Esophagus squamous epithelium (tissue), 5 donors: ENCODE measurements at places on chromosomes 11 and 22.

DNA sequence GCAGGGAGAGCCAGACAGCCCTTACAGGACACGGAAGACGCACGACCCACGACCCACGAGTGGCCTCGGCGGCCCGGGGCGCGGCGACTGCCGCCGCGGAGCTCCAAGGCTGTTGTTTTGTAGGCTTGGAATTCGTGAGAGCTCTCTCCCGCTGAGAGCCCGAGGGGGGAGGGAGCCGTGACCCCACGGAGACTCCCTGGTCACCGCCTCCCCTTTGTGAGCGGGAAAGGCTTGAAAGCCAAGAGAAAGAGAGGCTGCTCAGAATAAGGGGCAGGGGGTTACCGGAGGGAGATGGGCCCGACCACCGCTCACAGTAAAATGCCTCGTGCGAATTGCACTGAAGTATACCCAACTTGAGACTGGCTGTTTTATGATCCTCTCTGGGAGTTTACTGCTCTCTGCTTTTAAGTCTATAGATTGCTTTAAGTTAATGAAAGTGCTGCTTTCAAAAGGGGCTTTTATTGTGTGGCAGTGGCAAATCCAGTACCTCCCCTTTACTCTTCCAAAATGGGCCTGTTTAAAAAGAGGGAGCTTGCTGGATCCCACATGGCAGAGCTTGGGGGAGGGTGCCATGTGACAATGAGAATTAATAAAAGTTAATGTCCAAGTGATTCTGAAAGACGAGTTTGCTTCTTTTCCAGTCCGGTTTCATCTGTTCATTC, 2.9 kb downstream of the PKNOX2 start:
- DNase-seq, result no peak

- DNase-seq, result no peak
Observed at GRCh38 chr11:83464160-83464944, 178.2 kb upstream of the CCDC90B start.

- DNase-seq, result no peak
Observed at GRCh38 chr11:118886681-118887111, 3.0 kb downstream of the CXCR5 start.

DNA sequence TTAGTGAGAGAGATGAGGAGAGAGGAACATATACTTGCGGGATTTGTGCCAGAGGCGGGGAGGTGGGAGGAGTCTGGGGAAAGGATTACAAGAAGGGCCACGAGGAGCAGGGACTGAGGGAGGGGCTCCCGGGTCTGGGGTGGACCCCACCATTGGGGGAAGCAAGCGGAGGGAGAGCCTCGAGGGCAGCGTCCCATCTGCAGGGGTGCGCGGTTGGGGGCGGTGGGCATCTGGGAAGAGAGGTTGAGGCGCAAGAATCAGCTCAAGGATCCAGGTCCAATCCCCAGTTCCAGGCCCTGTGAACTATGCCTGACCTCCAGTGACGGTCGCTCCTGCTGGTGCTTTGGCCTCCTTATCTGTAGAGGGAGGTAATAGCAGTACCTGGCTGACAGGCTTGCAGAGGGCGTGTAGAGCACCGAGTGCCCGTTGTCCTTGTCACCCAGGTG, 38.0 kb downstream of the ADAMTS15 start:
- DNase-seq, result no peak

- no peak for DNase-seq
Observed at GRCh38 chr22:22418163-22418549, 90.4 kb downstream of the ZNF280B start.

GRCh38 chr11:112658431-112658878, 302.8 kb upstream of the NCAM1 start:
- no peak for DNase-seq

GRCh38 chr11:17765356-17766072, 30.9 kb downstream of the KCNC1 start:
- DNase-seq, result no peak

- DNase-seq, result no peak
Observed at GRCh38 chr11:126061707-126062678, 673 bp downstream of the CDON start.

DNA sequence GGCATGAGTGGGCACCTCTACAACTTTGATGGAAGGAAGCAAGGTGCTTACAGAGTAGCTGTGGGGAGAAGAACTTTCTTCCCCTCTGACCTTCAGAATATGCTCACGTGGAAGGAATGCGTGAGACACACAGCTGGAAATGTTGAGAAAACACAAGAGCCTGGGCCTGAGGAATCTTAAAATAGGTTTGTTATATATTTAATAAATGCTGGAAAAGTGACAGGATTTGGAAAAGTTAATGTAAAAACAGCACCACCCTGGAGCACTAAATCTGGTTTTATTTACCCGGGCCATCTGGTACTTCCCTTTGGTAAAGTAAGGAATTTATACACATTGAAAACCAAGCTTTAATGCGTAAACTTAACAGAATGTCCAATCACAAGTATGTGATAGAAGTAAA, 14.0 kb upstream of the AMPD3 start:
- no peak for DNase-seq

DNA sequence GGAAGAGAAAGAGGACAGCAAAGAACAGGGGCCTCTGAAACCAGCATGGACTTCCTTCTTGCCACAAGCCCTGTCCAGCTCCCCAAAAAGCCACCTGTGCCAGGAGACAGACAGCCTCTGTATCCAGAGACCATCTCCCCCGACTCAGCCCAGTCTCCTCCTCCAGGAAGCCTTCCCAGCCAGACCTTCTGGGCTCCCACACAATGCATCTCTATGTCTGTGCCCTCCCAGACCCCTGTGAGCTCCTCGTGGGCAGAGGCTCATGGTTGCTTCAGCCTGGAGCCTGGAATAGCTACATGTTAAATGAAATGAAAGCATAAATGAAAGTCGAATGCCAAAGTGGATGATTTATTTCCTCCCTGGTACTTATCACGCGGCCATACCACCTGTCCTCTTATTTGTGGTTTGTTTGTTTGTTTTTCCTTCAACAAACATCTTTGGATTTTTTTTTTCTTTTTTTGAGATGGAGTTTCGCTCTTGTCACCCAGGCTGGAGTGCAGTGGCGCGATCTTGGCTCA, 7.3 kb upstream of the ARAP1 start:
- no peak for DNase-seq

GRCh38 chr11:108967571-108967970, 302.7 kb downstream of the DDX10 start:
- DNase-seq, result no peak

DNA sequence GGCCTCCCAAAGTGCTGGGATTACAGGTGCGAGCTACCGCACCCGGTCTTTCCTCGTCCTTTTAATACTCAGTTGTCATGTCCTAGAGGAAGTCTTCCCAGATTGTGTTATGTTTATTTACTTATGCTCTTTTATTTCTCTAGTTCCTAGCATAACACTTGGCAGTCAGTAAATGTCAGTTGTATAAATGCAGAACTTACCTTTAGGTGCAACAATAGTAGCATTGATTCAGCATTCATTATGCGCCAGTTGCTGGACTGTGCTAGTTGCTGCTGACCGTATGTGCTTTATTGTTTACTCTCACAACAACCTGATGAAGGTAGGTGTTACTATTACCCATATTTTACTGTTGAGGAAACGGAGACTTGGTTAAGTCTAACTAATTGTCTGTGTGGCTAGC, 20.8 kb downstream of the QSER1 start:
- no peak for DNase-seq

DNA sequence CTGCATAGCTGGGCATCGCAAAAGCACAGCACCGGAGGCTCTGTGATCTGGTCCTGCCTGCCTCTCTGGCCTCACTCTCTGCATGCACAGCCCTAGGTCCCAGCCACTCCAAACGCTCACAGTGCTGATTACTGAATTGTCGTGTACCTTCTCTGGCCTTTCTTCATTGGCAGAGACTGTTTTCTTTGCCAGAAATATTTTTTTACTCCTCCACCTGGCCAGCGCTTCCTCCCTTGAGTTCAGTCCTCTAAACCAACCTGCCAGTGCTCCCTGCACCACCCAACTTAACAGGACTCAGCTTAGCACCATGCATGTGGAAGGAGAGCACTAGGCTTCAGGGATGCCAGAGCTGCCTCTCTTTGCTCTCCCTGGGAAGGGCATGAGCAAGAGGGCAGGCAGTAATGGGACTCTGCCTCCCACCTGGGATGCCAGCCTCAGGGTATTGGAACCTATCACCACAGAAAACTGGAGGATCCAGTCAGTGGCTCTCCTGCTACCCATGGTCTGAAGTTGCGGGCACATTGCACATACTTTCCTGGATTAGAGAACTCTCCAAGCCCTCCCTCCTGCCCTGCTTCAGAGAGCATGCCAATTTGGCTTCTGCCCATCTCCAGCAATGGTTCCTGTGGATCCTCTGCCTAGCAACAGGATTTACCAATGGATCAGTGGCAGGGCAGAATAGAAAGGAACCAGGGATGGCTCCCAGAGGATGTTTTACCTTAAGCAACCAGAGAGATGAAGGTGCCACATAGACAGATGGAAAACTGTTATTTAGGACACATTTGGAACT, 37.0 kb upstream of the GNAZ start:
- DNase-seq, result no peak

DNA sequence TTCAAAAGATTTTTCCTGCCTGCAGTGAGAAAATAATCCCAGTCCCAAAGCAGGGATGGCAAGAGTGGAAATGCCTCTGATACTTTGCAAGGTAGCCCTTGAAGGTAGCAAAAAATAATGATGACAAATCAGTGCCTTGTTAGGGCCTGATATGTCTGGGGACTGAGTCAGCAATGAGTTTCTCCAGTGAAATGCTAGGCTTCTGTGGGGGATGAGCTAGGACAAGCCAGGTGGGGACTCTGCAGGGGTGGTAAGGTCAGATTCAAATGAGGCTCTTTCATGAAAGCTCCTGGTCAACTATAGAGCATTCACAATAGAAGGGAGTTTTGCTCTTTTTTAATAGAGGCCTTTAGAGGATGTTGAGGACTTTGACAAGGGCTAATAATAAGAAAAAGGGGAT, 77.7 kb downstream of the ME3 start:
- DNase-seq, result no peak

DNA sequence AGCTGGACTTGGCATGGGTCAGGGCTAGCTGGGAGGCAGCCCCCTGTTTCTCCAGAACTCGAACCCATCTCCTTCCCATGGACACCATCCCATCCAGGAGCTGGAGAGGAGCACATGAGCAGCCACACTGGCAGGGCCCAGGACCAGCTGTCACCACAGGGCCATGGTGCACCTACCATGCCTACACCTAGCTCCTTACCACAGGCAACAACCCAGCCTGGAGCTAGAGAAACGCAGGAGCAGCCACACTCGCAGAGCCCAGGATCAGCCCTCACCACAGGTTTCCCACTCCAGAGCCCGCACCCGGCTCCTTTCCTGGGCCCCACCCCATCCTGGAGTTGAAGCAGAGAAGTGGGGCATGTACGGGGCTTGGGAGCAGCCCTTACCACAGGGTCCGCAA, 50.2 kb downstream of the GAB4 start:
- no peak for DNase-seq

DNA sequence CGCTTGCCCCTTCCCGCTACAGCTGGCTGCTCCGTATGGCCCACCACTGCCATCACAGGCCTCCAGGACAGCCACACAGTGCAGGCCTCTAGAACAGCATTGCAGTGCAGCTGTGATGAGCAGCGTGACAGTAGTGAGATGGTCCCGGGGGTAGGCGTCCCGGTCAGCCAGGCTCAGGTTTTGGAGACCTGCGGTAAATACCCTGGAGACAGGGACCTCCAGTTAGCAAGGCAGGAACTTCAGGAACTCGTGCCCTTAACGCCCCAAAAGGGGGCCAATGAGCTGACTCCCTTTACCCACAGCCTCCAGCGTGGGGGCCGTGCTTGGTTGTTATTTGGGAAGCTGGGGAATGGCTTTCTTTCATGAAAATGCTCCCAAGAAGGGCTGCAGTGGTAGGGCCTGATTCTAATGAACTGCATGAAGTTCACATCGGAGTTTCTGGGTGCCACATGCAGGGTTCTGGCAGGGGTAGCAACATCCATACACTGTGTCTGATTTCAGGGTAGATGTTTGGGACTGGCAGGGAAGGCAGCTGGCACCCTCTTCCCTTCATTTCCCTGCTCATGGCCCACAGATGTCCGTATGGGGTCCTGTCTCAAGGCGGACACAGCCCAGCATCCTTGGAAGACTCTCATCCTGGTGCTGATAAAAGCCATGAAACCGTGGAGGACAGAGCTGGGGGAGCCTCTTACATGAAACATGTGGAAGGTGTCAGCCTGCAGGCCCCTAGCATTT, 440.5 kb downstream of the TBC1D22A start:
- DNase-seq, result no peak

GRCh38 chr11:66800720-66801428, 42.4 kb upstream of the RCE1 start:
- DNase-seq, result no peak

- DNase-seq, result no peak
Observed at GRCh38 chr11:106990331-106990730, 27.9 kb downstream of the GUCY1A2 start.

DNA sequence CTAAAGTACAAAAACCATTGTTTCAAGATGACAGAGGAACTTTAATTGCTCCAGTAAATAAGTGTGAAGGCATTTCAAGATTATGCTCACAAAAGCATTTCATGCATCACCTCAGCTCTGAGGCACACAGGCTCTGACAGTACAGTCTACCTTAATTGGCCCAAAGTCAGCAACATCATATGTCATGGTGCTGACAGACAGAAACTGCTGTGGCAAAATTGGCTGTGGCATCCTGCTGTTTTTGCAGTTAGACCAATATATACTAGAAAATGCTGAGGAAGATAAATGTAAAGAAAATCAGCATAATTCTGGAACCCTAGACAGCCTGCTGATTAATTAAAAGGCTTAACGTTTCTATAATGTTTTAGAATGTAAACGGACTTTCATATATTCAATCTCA, 34.9 kb upstream of the PPP2R1B start:
- no peak for DNase-seq

- DNase-seq, result no peak
Observed at GRCh38 chr11:72736452-72737069, 15.6 kb downstream of the ARAP1 start.

DNA sequence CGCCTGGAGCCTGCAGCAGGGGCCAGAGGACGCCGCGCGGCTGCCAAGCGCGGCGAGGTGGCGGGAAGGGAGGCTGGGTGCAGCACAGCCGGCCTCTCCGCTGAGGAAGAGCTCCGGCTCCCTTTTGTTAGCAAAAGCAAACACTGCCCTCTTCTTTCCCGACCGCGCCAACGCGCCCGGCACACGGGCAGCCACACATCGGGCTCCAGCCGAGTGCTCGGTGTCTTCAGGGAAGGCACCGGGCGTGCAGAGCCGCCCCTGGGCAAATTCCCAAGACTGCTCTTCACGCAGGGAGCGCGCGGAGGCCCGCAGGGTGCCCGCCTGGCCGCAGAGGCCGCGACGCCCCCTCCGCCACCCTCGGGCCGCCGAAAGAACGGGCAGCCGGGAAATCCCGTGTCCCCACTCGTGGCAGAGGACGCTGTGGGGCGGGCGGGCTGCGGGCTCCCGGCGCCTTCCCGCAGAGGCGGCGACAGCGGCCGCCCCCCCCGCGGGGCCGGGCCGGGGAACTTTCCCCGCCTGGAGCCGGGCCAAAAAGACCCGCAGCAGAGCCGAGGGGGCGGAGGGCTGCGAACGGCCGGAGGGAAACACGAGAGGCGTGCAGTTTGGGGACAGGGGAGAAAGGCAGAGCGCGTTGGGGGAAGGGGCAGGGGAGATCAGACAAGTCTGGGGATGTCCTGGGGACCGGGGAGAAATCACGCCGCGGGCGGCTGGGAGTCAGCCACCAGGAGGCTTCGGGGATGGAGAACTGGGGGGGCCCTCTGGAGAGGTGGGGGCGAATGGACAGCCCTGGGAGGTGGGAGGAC, 931 bp downstream of the CADM1 start:
- DNase-seq, result no peak
